Endodermal cell (in vitro differentiated cells): ENCODE measurements at places on chromosomes 1 and 21. TPM values are rescaled to one million over a fixed set of nuclear protein-coding genes. Genes with fewer than 3 reads are reported as not detected.

GPA33 gene
- total RNA-seq, result 0.37 and 0.47 TPM in 2 replicates

TNNI3K gene
- total RNA-seq, result not detected in 2 replicates

CHD5 gene
- total RNA-seq, result 0.25 and 0.40 TPM in 2 replicates

FAM163A gene
- total RNA-seq, result not detected in 2 replicates

SV2A gene
- 23.9 and 26.2 TPM in 2 replicates for total RNA-seq

LYSMD1 gene
- total RNA-seq, result 11.0 to 13.0 TPM (median 12.4 TPM) in 3 replicates

- DNase-seq, result no peak
Measured at GRCh38 chr1:43637267-43637666, 12.7 kb upstream of the KDM4A start.

DNA sequence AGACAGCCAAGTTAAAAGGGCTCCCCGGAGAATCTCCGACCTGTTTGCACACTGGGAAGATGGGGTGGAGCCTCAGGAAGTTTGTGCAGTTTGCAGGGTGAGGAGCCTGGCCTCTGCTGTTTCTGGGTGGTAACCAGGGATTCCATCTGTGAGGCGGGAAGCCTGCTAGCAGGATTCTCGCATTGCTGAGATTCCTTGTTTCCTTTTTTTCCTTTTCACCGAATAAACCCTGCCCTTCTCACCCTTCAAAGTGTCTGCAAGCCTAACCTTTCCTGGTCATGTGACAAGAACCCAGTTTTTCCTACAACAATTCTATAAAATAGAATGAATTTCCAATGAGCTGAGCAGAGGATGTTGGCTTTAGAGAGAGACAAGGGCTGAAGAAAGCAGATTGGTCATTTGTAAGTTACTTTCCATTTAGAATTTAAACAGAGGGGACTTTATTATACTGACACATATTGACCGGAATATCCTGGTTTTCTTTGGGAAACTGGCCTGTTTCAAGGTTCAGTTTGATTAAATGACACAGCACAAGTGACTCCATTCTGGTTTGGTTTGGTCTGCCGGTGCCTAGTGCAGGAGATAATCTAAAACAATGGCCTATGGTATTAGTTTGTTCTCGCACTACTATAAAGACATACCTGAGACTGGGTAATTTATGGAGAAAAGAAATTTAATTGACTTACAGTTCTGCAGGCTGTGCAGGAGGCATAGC is 48.7 kb upstream of the DNAH14 start:
- DNase-seq, result peak; percentile 87

DNA sequence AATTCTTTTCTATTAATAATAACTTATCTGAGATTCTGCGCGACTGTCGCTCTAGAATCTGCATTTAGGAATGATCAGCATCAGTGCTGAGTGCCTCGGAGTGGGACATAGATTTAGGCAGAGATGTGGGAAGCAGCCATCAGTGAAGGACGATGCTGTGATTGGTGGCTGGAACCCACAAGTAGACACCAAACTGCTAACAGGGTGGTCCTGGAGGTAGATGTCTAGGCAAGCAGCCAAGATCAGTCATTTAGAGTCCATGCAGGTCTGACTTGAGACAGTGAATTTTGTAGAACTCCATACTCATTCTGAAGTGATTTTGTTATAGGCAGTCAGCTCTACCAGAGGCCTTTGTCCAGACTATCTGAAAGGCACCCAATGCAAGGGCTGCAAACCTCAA is 51.8 kb upstream of the LYST start:
- DNase-seq, result no peak

DNA sequence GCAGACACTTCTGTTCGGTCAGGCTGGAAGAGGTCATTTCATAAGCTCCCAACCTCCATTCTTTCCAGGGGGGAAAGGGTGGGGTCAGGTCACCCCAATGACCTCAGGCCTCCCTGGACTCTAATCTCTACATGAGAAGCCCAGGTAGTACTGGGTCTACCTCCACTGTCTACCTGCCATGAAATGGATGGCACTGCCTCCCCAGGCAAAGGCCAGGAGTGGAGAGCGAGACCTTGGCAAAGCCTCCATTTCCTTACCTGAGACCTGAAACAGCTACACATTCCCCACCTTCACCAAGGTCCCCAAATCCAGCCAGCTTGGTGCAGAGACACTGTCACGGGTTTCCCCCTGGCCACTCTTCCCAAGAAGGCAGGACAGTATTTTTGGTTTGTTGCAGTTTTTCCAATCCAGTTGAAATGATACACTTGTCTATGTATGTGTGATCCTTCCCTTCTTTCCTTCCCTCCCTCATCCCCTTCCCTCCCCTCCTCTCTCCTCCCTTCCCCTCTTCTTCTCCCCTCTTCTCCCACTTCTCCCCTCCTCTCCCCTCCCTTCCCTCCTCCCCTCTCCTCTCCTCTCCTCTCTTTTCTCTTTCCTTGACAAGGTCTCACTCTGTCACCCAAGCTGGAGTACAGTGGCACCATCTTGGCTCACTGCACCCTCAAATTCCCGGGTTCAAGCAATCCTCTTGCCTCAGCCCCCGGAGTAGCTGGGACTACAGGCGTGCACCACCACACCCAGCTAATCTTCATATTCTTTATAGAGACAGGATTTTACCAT is 16.1 kb downstream of the BTG2 start:
- no peak for DNase-seq

DNA sequence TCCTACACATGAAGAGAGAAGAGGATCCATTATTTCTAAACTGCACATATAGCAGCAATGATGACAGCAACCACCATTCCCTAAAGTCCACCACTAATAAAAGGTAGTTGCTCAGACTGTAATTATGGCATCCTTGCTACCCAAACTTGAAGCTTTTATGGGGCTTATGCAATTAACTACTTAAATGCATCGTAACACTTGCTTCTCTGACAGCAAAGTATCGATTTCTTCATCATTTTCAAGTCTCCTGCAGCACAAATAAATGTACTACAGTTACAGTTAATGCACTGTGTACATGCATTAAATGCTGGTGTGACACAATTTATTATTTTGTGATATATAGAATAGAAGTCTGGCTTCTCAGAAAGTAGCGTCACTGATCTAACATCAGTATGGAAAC is 241.7 kb downstream of the USH2A start:
- DNase-seq, result no peak

- no peak for DNase-seq
Measured at GRCh38 chr1:207944571-207944970, 33.6 kb upstream of the CD34 start.

GRCh38 chr1:20731057-20731991 is 1.2 kb downstream of the SH2D5 start:
- DNase-seq, result peak; percentile 61

DNA sequence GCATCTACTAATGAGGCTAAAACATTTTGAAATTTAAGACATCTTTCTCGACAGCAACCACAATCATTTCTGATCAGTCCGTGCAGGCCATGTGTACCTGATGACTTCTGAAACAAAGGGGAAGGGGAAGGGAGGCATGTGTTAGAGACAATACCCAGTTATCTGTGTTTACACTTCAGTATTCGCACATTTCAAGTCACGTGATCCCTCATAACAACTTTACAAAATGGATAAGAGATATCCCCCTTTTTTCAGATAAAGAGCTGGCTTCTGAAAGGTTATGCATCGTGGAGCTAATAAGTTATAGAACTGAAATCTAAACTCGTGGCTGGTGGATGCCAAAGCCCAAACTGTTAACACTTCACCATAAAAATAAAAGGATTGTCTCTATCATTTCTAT is 175.7 kb downstream of the CHRM3 start:
- no peak for DNase-seq
